ENCODE measurements at places on chromosomes 3 and 15.

DNA sequence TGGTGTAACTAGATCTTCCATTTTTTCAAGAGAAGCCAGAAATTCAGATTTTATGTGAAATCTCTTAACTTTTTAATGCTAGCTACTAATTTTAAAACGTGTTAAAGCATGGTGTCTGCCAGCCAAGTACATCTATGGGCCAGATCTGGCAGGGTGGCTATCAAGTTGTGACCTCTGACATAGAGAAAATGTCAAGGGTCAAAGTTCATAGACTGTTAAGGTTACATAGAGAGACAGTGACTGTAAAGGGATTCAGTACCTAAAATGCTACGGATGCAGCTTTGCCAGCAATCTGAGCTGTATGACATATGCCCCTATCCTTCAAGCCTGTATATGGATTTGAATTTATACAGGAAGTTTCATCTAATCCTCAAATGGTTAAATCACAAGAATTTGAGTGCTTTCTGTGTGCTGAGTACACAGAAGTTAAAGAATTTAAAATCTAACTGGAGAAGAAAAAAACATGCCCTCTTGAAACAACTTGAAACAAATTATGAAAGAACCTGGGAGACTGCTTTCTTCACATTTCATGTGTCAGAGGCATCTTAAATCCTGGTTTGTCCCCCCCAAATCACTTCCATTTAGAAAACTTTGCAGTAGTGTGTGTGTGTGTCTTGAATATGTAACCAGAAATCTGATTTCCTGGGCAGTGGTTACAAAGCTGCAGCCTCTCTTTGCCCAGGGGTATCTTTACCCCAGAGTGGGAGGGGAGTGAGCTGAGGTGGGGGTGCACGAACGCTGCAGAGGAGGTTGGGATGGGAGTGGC, 895 bp upstream of the ARHGAP31 start:
- no peak for DNase-seq

GRCh38 chr3:132222868-132223538, 94.2 kb upstream of the ACP3 start:
- no peak for DNase-seq

DNA sequence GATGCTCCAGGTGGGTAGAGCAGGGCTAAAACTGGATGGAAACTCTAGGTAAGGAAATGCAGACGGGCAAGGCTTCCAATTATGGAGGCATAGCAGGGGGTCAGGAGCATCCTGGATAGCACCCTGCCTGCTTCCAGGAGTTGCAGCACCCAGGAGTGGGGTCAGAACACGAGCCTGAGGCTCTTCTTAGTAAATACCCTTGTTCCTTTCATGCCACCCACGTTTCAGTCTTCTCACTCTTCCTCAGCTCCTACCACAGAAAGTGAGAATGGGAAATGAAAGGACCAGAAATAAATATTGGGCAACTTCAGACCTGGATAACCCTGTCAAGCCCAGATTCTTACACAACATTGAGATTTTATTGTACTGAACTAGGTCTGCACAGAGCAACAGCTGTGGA, 16.4 kb downstream of the CCR1 start:
- no peak for DNase-seq

GRCh38 chr3:23035927-23036640, 167.0 kb upstream of the UBE2E2 start:
- peak; percentile 28 for DNase-seq

GRCh38 chr15:48592221-48592731, 53.2 kb downstream of the FBN1 start:
- DNase-seq: no peak

GRCh38 chr3:17752436-17752835, 10.0 kb upstream of the TBC1D5 start:
- DNase-seq: no peak

- no peak for DNase-seq
Observed at GRCh38 chr3:116046350-116046749, 398.9 kb downstream of the LSAMP start.

- no peak for DNase-seq
Observed at GRCh38 chr3:122784436-122784835, 9.2 kb downstream of the HSPBAP1 start.

- DNase-seq: no peak
Observed at GRCh38 chr3:183073839-183074238, 25.5 kb downstream of the MCCC1 start.

GRCh38 chr3:22175947-22176346, 424.9 kb upstream of the ZNF385D start:
- DNase-seq: no peak

DNA sequence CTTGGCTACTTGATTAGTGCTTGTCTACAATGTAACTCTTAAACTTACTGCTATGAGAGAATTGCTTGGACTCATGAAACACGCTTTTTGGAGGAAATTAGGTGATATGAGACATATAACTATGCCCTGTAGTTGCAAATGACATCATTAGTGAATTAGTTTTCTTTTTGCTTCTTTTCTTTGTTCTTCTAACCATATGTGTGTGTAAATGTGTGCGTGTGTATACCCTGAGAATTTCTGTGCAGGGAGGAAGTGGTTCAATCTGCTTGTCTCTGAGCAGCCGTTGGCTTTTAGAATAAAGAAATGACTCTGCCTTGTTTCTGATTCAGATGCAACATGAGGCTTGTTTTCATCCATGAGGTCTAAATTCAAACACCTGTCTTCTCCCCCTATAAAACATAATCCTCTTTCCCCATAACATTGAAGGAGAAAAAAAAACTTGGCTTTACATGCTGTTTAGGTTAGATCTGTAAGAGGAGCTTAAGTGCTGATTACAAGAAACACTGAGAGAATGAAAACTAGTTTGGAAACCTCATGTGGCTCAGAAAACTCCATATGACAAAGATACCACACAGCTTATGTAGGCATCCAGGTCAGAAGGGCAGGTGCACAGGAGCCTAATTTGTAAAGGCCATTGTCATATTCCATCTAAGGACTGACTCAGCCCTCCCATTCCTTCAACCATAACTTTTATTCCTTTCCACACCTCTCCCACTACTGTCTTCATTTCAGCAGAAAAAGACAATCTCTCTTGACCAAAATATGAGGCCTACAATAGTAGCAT, 30.5 kb upstream of the BLM start:
- DNase-seq: no peak

Data from CD4-positive, alpha-beta T cell treated with Interleukin-15 for 1 hour (primary cell).